Keratinocyte (primary cell): ENCODE measurements at places on chromosomes 3 and 15.

GRCh38 chr3:160885791-160886286 lies 129.8 kb downstream of the PPM1L start:
- DNase-seq = no peak

DNA sequence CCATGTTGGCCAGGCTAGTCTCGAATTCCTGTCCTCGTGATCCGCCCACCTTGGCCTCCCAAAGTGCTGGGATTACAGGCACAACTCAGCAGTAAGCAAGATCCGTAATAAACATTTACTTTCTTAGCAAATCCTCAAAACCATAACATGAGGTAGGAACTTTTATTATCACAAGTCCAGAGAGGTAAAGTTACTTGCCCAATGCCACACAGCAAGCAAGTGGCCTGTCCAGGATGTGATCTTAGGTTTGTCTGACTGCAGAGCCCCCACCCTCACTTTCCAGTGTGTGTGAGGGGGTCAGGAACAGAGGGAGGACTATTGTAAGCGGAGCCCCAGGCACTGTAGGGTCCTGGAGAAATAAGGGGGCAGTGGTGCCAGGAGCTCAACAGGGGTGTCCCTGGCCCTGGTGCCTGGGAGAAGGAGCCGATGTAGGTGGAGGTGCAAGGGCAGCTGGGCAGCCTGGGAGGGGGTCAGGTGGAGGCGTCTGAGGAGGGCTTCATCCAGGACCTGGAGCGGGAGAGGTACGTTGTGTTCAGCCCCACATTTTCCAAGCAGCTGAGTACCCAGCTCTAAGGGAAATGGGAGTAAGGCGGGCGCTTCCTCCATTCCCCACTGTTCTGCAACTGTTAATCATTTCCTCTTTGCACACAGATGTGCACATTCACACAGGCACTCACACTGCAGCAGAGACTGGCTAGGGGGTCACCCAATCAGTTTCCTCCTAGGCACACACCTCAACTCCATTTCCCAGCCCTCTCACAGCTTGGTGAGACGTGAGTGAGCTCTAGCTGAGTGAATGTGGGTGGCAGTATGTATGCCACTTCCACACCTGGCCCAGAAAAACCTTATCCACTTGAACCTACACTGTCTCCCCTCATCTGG lies 5.9 kb downstream of the RPUSD3 start:
- no peak for DNase-seq

DNA sequence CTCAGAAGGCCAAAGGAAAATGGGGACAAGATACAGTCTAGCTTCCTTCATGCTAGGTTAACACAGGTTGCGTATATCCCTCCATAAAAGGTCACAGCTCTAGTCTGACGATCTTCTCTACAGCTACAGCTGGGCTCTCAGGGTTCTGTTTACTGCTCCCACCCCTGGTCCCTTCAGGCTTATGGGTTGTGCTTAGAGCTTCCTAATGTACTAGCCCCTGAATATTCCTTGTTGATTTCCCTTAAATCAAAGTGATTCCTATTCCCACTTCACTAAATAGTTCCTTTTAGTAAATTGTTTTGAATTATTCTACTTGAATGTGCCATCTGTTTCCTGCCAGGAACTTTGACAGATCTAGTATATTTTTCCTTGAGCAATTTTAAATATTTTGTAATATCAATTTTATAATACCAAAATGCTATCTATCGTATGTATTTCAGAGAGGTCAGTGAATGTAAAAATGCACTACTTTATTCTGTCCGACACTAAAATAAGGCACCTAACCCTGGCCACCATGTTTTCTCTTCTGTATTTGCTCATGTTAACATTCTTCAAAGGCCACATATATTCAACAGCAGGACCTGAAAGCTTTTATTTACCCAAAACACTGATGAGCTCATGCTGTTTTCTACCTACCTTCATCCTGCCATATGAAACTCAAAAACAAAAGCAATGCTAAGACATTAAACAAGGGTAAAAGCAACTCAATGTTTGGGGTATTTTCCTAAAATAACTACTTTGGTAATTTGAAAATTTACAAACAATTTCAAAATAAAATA lies 92.8 kb upstream of the TGFBR2 start:
- no peak for DNase-seq

GRCh38 chr3:112459750-112460149 lies 39.5 kb downstream of the BTLA start:
- no peak for DNase-seq

DNA sequence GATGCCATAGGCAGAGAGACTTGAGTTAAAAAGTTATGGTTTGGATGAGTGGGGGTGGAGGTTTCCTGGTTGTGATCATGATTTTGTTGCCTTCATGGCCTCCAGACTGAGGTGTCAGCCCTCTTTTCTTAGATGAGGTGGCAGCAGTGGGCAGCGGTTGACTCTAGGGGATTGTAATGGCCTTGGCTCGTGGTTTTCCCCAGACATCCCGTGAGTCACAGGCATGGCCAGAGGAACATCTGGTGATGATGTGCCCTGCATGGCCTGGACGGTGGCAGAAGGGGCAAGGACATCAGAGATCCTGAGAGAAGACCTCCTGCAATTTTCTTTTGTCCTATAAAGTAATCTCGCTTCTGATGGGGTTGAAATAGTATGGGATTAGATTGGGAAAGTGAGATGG lies 12.4 kb downstream of the RETNLB start:
- no peak for DNase-seq

DNA sequence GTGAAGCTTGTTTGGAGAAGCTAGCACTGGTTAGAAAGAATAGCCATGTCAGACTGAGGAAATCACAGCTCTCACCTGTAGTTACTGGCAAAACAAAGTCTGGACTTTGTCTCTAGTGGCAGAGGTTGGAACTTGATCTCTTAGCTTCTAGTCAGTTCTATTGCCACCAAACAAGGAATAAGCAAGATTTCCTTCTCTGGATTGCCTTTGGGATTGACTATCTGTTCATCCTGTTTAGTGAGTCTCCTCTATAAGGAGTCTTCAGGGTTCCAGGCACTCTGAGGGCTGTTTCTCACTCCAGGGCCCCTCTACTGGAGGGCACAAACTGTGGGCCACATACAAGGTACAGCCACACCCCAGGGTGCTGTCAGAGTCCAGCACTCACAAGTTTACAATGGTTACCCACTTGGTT lies 426.6 kb upstream of the THBS1 start:
- DNase-seq = no peak

- DNase-seq = no peak
Measured at GRCh38 chr15:55743729-55744655, 1.0 kb upstream of the PRTG start.

GRCh38 chr3:161070980-161071663 lies 34.0 kb downstream of the B3GALNT1 start:
- DNase-seq = no peak

GRCh38 chr3:155753038-155753639 lies 8.3 kb upstream of the PLCH1 start:
- no peak for DNase-seq

DNA sequence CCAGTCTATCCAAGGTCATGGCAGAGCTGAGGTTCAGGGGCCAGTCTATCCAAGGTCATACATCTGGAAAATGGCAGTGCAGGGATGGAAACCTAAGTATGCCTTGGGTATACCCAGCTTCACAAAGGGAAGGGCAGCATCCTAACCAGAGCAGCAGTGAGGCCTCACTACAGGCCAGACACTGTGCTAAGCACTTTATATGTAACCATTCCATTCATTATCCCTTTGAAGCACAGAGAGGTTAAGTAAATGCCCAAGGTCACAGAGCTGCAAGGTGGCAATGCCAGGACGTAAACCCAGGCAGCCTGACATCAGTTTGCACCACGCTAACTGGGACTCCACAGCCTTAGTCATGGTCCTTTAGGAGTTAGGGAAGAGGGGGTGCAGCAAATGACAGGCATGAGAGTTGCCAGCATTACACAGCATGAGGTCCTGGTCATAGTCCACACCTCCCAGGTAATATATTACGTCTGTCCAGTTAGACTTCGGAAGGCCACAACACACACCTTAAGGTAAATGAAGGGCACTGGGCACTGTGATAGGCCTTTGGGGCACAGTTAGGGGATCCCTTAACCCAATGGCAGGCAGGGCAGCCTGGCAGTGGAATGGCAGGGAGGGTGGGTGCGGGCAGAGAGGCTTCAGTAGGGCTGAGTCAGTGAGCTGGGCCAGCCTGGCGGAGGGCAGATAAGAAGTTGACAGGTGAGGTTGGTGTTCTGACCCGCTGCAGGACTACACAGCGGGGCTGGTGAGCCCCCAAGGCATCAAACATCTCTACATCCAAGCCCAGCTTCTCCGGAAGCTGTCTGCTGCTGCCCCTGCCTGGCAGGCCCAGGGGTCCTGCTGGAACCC lies 21.1 kb upstream of the CORO2B start:
- no peak for DNase-seq

GRCh38 chr3:58567251-58567515 lies 10.0 kb downstream of the FAM107A start:
- DNase-seq = no peak

- DNase-seq = no peak
Measured at GRCh38 chr3:30269751-30270445, 336.5 kb upstream of the TGFBR2 start.
